ENCODE measurements at places on chromosomes 16 and 17.

DNA sequence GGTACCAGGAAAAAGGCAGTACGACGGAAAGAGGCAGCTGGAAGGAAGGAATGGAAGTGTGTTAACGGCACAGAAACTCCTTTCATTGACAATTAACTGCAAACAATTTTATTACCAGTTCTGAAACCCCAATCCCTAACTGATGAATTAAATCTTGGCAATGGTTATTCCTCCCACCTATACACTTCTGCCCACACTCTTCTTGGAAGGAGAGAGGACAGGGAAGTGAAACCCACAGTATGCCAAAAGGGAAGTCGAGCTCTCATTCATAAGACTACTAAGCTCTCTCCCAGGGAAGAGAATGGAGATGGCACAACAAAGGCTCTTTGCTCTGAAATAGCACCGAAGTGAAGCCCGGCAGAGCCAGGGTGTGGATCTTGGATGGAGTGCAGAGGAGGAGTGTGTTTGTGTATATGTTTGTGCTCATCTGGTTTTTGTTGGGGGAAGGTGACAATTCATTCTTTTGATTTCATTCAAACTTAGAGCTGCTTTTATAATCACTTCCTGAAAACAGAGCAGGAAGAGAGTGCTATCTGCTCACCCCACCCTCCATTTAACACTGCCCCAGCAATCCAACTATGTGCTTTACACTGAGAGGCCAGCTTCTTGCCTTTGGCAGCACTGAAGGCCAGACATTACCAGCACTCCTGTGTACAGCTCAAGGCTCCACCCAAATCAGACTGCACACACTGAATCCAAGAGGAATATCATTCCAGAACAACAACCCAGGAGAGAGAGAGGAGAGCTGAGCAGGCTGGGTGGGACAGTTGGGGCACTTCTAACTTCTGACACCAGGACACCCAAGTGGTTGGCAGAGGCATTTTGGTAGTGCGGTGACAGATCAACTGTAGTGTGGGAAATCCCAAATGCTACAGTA lies 68.7 kb downstream of the HIC1 start:
- DNase-seq, result no peak

- DNase-seq, result no peak
Observed at GRCh38 chr17:44170135-44170498, 387 bp upstream of the ASB16 start.

- DNase-seq, result no peak
Observed at GRCh38 chr16:60127196-60127595, 1393.1 kb upstream of the GOT2 start.

- no peak for DNase-seq
Observed at GRCh38 chr16:17470182-17470907, 415 bp downstream of the XYLT1 start.

DNA sequence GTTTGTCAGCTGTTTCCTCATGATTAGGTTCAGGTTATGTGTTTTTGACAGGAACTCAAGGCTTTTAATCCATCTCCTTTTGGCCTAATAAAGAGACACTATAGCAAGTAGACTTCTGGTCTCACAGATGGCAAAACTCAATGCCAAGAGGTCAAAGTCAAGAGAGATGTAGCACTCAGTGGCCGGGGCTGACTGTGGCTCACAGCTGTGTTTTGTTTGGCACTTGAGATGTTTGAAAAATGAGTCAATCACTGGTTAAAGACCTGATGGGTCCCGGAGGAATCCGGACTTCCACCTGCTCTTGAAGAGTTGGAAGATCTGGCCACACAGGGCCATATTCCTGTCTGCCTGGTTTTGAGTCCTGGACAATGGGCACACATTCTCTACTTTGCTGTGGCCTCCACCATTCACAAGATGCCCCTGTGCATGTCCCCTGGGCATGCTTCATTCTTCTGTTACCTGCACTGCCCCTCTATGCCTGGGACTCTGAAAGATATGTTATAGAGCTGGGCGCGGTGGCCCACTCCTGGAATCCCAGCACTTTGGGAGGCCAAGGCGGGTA lies 210.3 kb downstream of the SNX29 start:
- no peak for DNase-seq

GRCh38 chr16:75580-76501 lies 2.2 kb upstream of the MPG start:
- no peak for DNase-seq

- DNase-seq, result peak; percentile 43
Observed at GRCh38 chr16:81873843-81874752, 95.0 kb downstream of the PLCG2 start.

- no peak for DNase-seq
Observed at GRCh38 chr17:38456031-38456815, 28.0 kb downstream of the ARHGAP23 start.

DNA sequence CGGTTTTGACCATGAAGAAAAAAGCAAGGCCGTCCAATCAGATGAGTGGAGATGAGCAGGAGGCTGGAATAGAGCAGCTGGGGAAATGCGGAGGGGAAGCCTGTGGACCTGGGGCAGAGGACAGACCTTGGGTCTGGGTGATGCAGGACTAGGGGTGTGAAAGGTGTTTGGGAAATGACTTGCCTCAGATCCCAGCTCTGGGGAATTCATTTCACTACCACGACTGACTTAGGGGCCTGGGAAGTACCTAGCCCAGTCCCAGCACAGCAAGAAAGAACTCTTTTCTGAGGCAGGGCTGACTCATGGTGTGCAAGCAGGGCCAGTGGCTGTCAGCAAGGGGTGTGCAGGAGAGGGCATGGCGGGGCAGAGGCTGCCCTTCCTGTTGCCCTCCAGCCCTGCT lies 14.8 kb downstream of the DNAI2 start:
- DNase-seq, result no peak

DNA sequence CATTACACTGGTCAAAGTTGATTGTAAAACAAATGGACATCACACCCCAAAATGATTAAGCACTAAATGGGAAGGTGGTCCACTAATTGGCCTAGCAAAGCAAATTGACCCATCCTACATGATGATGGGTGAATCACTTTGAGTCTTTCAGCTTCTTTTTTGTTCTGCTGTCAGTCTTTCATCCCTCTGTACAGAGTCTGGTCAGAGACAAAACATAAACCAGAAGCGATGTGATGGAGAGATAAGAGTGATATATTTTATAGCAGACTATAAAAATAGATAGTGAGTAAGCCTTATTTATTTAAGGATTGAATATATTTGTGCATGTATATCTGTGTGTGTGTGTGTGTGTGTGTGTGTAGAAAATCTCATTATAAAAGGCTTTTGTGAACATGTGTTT lies 618.4 kb upstream of the SOX9 start:
- DNase-seq, result no peak

GRCh38 chr16:84874004-84874435 lies 54.2 kb downstream of the CRISPLD2 start:
- no peak for DNase-seq

DNA sequence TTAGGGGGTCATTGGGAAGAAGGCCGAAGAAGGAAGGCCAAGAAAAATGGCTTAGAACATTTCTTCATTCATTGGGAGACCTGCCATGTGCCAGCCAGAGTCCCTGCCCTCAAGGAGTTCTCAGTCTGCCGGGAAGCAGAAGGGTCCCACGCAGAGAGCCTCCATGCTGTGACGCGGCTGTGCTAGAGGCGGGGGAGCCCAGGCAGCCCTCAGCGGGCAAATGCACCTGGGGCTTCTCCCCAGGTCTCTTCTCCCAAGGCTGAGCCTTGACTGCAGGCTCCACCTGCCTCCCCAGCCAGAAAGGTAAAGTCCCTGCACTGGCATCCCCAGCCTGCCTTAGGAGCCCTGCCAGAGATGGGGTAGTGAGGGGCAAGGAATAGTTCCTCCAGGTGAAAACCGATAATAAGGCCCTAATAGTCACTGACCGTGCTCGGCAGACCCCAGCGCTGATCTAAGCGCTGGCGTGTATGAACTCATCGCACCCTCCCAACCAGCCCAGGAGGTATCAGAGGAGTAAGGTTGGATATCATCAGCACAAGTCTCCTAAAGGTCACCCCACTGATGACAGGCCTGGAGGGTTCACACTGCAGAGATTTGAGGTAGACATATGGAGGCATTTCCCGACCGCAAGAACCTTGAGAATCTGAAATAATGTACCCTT lies 6.0 kb upstream of the CDR2L start:
- no peak for DNase-seq

GRCh38 chr17:80822700-80823410 lies 168.8 kb upstream of the CHMP6 start:
- DNase-seq, result no peak

DNA sequence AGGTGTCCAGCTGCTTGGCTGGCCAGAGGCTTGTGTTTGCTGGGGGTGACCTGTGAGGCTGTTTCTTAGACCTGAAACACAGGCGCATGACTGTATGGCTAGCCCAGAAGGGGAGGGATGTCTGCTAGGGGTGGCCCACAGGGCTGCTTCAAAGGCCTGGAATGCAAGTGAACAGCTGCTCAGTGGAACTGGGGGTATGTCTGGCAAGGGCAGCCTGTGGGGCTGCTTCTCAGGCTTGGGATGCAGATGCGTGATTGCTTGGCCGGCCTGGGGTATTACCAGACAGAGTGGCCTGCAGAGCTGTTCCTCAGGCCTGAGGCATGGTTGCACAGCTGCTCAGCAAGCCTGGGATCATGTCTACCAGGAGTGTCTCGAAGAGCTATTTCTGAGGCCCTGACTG lies 20.5 kb downstream of the TANC2 start:
- no peak for DNase-seq

DNA sequence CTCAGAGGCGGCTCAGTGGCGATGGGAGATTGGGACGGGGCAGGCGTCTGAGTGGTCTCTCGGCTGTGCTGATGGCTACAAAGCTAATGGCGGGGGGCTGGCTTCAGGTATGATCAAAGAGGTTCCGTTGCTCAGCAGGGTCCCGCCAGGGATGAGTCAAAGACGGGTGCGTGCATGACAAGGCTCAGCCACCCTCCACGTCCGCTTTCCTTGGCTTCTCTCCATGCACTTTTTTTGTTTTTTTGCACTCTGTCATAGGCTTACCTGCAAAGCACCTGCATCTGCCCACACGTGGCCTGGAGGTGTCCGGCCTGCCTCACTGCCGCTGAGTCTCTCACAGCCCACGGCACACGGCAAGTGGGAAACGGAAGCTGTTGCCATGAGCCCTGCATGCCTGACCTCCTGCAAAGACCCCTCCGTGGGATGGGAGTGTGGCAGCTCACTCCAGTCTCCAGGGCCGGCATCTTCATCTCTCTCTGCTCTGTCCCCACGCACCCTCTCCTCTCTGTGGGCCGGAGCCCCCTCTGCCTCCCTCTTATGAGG lies 85.5 kb upstream of the ZNF469 start:
- DNase-seq, result no peak

DNA sequence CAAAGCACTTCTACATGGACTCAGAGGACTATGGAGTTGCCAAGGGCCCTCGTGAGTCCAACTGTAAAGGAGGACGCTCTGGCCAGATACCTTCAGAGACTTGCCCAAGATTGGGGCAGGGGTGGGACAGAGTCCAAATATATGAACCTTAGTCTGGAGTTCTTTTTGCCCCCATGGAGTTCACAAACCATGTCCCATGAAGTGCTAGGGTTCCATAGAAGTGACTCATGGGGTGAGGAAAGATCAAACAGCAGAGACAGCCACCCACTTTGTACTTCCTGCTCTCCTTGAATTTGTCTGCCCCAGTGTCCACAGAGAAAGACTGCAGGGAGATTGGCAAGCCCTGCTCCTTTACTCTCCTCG lies 29.0 kb downstream of the SRL start:
- DNase-seq, result no peak

DNA sequence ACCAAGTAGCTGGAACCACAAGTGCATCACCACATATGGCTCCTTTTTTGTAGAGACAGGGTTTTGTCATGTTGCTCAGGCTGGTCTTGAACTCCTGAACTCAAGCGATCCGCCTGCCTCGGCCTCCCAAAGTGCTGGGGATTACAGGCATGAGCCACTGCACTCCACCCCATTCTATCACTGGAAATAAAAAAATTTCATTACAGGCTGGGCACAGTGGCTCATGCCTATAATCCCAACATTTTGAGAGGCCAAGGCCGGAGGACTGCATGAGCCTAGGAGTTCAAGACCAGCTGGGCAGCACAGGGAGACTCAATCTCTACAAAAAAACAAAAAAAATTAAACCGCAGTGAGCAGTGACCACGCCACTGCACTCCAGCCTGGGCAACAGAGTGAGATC lies 60.1 kb downstream of the BRIP1 start:
- no peak for DNase-seq

DNA sequence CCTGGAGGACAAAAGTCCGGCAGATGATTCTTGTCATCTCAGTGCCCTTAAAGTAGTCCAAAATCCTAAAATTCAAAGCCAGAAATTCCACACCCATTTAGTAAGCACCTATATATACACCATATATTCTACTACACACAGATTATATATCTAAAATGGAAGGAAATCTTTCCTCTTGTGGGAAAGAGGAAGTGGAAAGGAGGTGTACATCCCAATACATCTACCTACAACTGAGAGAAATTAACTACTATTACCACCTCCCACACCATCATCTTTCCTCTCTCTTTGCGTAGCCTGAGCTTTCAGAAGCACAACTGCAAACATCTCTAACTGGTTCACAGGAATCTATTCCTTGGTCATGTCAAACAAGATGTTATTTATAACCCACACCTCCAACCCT lies 5.4 kb upstream of the ITGA2B start:
- DNase-seq, result no peak

DNA sequence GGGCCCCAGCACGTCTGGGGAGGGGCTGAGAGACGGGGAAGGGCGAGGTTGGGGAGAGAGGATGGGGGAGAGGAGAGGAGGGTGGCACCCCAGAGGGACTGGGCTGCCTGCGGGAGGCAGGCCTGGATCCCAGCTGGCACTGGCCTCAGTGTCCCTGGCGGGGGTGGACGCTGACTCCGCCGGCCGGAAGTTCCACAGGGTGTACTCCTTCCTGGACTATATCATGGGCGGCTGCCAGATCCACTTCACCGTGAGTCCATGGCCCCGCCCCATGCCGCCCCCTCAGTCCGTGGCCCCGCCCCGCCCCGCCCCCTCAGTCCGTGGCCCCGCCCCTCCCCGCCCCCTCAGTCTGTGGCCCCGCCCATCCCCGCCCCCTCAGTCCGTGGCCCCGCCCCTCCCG lies 11.3 kb downstream of the CPNE7 start:
- no peak for DNase-seq

DNA sequence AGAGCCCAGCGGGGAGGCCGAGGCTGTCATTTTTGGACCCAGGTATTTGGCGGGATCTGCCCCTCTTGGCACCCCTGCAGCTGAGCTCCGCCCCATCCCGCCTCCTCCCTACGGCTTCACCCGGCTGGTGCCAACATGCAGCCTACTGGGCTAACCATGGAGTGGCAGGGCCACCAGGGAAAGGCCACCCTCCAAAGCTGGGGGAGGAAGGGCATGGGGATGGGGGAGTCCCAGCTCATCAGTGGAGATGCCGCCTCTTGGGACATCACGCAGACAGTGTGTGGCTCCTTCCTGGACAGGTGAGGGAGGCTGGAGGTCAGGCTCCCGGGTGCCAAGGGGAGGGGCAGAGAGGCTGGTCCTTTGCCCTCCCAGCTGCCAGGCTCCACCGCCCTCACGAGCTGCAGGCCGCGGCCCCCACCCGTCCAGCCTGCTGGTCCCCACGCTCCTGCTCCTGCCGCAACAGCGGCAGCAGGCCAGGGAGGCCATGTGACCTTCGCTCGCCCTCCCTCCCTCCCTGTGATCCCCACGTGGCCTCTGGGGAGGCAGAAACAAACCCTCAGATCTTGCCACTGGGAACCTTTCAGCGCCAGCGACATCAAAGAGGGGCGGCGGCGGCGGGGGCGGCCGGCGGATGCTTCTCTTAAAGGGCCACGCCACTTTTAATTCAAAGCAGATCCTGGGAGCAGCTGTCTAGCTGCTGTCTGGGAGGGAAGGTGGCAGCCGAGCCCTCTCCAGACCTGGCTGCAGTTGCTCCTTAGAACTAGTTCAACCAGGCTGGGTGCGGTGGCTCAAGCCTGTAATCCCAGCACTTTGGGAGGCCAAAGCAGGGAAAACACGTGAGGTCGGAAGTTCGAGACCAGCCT lies 6.8 kb upstream of the NOTUM start:
- peak; percentile 91 for DNase-seq

GRCh38 chr17:64781014-64781756 lies 119.1 kb upstream of the SMURF2 start:
- no peak for DNase-seq
